Activated CD8-positive, alpha-beta memory T cell treated with anti-CD3 and anti-CD28 coated beads, Interleukin-2, amount 10 ng/mL, durations not matched to agents 7 days and 5 days (primary cell): ENCODE measurements at places on chromosomes 2 and 18. TPM values are rescaled to one million over a fixed set of nuclear protein-coding genes. Genes with fewer than 3 reads are reported as not detected.

The IL36G gene
- total RNA-seq = not detected

The ITGA4 gene
- 344 TPM for total RNA-seq

DNA sequence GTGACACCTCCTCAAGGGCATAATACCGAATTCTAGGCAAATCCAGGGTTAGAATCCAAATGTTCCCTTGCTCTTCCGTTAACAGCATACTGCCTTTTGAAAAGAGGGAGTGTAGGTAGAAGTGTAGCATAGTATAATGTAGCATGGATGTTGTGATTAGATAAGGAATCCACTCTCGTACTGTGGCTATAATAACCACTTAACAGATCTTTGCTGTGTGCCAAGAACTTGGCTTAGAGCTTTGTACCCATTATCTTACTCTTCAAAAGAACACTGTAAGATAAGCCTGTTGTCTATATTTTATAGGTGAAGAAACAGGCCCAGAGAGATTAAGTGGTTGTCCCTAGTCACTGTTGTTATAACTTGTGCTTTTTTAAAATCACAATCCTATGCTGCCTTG lies 24.2 kb downstream of the WDR75 start:
- no peaks in the 10 kb centered on the region for H3K4me1 ChIP-seq
- no peak overlapping the region for H3K4me3 ChIP-seq
- peaks cover 46% of the 10 kb centered on the region for H3K36me3 ChIP-seq
- H3K27me3 ChIP-seq = no peaks in the 10 kb centered on the region
- no peak for DNase-seq

GRCh38 chr2:29753671-29754444 lies 167.5 kb downstream of the ALK start:
- no peak overlapping the region for H3K27ac ChIP-seq
- no peak for DNase-seq
- H3K27me3 ChIP-seq = peaks cover 2% of the 10 kb centered on the region
- H3K4me1 ChIP-seq = no peaks in the 10 kb centered on the region
- no peaks in the 10 kb centered on the region for H3K36me3 ChIP-seq

DNA sequence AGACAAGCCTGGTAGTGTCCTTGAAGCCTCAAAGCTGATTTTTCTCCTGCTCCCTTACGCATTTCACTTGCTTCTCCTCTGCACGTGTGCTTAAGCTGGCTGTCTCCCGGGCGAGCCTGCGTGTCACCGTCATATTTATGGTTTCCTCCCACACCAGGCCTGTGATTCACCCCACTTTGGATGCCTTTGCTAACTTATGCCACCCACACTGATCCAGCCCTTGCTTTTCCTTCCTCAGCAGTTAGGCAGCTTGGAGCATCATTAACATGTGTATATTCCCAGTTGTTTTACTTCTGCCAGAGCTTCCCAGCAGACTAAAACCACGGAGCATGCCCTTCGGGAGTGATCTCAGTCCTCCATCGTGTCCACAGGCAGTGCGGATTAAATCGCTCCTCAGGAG lies 2.2 kb downstream of the ST3GAL5 start:
- H3K36me3 ChIP-seq = peaks cover 42% of the 10 kb centered on the region
- no peak overlapping the region for H3K27ac ChIP-seq
- no peak for DNase-seq
- H3K4me1 ChIP-seq = peaks cover 53% of the 10 kb centered on the region
